Retinal pigment epithelial cell (primary cell): ENCODE measurements at places on chromosomes 12 and 14.

- DNase-seq, result no peak
Observed at GRCh38 chr12:62562846-62563245, 96.2 kb downstream of the MON2 start.

- no peak for DNase-seq
Observed at GRCh38 chr14:69845050-69845581, 34.1 kb upstream of the SMOC1 start.

- DNase-seq, result no peak
Observed at GRCh38 chr14:90760591-90761316, 55.5 kb downstream of the TTC7B start.

- DNase-seq, result no peak
Observed at GRCh38 chr12:6829536-6830220, 1.5 kb downstream of the P3H3 start.

DNA sequence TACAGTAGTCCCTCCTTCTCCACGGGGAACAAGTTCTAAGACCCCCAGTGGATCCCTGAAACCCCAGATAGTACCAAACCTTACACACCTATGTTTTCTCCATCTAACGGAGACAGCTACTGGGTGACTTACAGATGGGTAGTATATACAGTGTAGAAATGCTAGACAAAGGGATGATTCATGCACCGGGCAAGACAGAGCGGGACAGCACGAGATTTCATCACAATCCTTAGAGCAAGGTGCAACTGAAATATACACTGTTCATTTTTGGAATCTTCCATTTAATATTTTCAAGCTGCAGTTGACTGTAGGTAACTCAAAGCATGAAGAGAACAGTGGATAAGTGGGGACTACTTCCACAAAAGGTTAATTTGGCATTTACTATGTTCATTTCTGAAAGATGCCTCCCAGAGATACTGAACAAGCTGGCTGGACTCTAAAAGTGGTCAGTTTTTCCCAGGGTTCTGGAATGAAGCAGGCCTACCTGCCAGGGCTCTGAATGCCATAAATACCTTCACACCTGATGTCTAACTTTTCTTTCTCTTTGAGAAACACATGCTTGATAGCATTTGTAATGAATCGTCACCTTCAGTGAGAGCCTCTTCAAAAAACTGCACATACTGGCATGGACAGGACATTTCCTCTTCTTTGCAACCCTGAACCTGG, 127.7 kb upstream of the FOXN3 start:
- DNase-seq, result no peak

GRCh38 chr12:73906757-73907156, 630.9 kb upstream of the ATXN7L3B start:
- no peak for DNase-seq

DNA sequence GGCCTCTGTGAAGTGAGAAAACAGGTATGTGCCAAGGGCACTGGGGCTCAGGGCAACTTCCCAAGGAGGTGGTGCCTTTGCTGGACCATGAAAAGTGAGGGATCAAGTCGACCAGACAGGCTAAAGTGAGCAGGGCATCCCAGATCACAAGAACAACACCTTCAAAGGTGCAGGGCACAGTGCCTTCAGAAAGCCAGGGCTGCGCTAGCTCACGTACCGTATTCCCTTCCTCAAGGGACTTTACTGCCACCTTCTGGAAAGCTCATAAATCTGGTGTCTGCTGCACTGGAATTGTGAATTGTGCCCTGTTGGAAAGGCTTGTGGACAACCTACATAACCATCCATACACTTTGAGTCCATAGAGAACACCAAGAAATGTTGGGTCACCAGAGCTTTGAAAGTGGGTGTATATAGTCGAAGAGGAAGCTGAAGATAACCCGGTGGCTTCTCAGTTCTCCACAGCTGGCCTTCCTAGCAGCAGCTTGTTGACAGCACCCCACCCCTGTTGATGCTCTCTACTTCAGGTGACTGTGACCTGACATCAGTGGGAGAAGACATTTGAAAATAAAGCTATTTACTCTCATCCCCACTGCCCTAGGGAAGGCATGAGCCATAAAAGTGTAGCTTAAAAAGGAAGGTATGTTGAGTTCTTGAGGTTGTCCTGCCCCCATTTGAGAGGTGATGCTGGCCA, 24.5 kb downstream of the FIGNL2 start:
- peak; percentile 27 for DNase-seq
